ENCODE measurements at places on chromosomes 5 and 9.

GRCh38 chr5:74673011-74673790, 11.8 kb upstream of the HEXB start:
- DNase-seq: peak; percentile 13

GRCh38 chr5:158921441-158922262, 178.1 kb downstream of the EBF1 start:
- no peak for DNase-seq

DNA sequence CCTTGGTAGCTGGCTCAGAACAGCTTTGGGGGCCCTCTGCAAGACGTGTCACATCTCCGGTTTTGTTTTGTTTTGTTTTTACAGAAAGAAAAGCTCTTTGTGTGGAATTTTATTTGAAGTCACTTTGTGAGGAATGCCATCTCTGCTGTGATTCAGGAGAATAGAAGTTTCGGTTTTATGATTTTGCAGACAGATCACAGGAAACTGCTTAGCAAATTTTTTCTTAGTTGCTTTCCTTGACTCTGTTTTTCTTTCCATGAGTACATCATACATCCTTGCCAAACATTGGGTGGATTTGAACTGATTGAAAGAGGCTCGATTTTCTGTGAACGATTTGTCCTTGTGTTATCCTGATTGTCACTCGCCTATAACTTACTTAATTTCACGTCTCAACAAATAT, 5.1 kb downstream of the SEMA5A start:
- DNase-seq: no peak

DNA sequence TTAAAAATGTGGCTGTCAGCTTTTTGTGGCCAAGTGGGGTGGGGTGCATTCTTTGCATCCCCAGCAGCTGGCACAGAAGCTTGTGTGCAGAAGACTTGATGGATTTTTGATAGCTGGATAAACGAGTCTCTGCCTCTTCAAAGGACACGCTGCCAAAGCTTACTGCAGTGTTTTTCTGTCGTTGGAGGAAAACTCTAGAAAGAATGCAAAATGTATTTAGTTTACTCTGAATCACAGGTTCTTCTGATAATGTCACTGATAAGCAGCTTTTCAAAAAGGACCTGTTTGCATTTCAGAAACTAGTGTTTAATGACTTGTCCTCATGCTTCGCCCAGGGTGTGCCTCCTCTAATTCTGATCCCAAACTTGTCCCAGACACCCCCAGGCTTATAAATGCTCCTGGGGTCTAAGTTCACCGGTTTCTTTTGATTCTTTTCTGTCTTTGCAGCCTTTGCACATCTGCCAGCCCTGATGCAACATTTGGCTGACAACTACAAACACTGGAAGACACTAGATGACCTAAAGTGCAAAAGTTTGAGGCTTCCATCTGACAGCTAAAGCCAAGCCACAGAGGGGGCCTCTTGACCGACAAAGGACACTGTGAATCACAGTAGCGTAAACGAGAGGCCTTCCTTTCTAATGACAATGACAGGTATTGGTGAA, 66.0 kb downstream of the WDR41 start:
- no peak for DNase-seq

- DNase-seq: no peak
Measured at GRCh38 chr9:82127465-82127864, 138.9 kb downstream of the SPATA31D1 start.

- peak; percentile 47 for DNase-seq
Measured at GRCh38 chr5:124948062-124948753, 201.8 kb upstream of the ZNF608 start.

DNA sequence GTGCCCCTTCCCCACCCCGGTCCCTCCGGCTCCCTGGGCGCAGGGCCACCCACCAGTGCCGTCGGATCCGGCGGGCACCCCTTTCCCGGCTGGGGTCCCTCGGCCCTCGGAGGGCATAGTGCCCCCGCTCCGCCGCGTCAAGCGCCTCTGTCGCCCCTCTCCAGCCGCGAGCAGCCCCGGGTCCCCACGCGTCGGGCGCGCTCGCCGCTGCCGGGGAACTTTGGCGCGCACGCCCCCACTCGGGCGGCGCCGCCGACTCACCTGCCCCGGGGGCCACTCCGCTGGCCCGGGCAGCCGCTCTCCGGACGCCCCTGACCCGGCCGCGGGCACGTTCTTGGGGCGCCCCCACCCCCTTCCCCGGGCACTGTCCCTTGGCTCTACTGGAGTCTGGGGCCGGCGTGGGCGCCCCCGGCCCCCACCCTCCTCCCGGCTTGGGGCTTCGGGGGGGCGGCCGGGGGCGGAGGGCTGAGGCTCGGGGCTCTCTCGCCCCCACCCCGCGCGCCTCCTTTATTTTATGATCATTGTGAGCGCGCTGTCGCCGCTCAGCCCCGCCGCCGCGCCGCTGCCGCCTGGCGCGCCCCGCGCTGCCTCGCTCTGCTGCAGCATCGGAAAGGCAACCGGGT, 1.1 kb upstream of the FAM78A start:
- DNase-seq: peak; percentile 15

DNA sequence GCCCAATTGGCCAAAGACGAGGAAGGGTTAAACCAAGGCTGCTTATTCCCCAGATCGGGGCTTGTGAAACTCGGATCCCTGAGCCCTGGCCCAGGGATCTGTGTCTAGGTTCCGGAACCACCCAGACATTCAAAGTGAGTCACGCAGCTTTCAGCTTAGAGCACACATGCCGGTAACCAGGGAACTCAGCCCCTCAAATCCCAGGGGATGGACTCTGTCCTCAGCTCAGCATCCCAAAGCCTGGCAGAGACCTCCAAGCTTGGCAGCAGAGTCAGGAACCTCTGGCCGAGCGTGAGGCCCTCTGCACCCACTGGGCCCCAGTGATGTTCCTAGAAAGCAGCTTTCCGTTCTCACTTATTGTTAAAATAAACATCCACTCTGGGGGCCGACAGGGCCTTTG, 5.1 kb downstream of the PNPLA7 start:
- DNase-seq: no peak

GRCh38 chr5:142782976-142783530, 12.9 kb downstream of the ARHGAP26 start:
- no peak for DNase-seq

GRCh38 chr5:66669086-66669861, 73.1 kb downstream of the MAST4 start:
- DNase-seq: no peak

- no peak for DNase-seq
Measured at GRCh38 chr5:125450771-125451170, 704.3 kb upstream of the ZNF608 start.

GRCh38 chr5:172945151-172945550, 14.1 kb upstream of the RPL26L1 start:
- no peak for DNase-seq

GRCh38 chr5:129748913-129749880, 1.3 kb downstream of the MINAR2 start:
- no peak for DNase-seq

DNA sequence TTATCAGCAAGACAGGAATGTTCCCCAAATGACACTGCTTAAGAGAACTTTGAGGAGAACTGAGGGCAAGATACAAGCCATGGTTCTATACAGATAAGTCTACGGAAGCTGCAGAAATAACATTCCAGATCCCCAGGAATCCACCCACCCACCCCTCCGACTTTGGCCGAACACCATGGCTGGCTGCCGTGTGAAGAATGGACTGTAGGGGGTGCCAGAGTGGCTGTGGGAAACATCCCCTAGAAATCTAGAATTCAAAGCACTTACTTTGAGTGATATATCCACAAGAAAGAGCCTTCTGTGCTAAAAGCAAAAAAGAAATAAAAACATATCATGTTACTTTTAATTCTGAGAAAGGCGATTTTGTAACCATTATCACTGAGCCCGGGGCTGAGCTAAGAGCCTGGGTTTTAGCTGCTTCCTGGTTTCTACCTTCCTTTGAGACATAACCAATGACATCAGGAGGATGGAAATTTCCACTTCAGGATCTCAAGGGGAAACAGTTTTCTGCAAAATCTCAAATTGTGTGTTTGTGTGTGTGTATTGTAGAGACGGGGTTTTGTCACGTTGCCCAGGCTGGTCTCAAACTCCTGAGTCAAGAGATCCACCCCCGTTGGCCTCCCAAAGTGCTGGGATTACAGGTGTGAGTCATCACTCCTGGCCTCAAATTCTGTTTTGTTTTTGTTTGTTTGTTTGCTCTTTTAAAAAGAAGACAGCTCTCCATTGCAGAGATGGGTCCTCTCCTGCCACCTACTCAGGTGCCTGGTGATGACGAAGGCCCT, 36.4 kb downstream of the GGTA1 start:
- DNase-seq: no peak

DNA sequence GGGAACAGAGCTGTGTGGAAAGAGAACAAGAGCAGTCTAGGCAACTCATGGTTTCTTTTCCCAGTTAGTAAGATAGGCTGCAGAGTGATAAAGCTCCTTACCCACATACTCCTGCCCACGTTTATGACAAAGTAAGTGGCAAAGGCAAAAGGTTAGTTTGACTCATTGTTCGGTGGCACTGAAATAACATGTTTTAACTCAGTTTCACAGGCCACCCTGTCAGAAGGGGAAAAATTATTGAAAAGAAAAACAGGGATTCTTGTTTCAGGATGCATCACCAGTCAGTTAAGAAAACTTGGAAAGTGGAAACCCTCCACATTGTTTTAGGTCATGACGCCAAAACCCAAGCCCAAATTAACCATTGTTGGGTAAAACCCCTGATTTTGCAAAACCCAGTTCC, 22.3 kb upstream of the DAB2 start:
- no peak for DNase-seq

DNA sequence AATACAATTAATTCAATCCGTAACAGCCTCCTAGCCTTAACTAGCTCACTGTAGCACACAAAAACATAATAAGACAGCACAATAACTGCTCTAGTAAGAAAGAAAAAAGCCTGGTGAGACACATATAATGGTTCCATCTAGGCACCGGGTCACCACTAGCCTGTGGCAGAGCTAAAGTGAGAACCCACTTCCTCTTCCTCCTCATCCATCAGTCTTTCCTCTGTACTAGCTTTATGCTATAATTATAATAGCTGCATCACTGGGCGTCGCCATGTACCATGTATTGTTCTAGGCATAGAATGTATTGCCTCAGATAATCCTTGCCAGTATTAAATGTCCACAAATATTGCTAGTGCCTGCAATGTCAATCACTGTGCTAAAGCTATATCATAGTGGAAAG, 23.1 kb downstream of the ADRB2 start:
- DNase-seq: no peak

DNA sequence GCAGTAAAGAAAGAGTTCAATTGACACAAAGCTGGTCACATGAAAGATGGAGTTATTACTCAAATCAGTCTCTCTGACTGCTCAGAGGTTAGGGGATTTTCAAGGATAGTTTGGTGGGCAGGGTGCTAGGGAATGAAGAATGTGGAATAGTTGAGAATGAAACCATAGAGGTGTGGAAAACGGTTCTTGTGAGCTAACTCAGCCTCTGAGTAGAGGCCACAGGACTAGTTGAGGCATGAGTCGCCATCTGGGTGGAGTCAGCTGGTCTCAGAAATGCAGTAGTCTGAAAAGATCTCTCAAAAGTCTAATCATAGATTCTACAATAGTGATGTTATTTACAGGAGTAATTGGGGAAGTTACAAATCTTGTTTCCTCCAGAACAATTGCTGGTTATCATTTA, 178.9 kb upstream of the SPEF2 start:
- DNase-seq: no peak

- no peak for DNase-seq
Measured at GRCh38 chr5:60651872-60652620, 47.9 kb downstream of the DEPDC1B start.

- peak; percentile 80 for DNase-seq
Measured at GRCh38 chr9:73199886-73200285, 48.2 kb downstream of the ANXA1 start.

- DNase-seq: no peak
Measured at GRCh38 chr5:38648703-38649291, 92.4 kb upstream of the LIFR start.

DNA sequence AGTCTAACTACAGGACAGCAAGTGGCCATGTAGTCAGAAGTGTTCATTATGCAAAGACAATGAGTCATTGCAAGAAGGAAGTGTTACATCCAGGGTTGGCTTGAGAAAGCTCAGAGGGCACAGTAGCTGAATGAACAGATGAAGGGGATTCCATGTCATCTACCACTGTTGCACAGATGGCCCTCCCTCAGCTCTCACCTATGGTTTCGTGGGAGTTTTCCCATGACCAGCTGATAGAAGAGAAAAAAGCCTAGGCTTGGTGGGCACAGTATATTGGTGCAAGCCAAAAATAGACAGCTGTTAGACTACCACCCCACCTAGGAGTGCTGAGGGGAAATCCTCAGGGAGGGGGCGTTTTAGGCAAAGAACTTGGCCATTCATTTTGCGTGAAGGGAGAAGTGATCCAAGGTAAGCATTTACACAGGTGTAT, 217.0 kb downstream of the DMRT2 start:
- no peak for DNase-seq

DNA sequence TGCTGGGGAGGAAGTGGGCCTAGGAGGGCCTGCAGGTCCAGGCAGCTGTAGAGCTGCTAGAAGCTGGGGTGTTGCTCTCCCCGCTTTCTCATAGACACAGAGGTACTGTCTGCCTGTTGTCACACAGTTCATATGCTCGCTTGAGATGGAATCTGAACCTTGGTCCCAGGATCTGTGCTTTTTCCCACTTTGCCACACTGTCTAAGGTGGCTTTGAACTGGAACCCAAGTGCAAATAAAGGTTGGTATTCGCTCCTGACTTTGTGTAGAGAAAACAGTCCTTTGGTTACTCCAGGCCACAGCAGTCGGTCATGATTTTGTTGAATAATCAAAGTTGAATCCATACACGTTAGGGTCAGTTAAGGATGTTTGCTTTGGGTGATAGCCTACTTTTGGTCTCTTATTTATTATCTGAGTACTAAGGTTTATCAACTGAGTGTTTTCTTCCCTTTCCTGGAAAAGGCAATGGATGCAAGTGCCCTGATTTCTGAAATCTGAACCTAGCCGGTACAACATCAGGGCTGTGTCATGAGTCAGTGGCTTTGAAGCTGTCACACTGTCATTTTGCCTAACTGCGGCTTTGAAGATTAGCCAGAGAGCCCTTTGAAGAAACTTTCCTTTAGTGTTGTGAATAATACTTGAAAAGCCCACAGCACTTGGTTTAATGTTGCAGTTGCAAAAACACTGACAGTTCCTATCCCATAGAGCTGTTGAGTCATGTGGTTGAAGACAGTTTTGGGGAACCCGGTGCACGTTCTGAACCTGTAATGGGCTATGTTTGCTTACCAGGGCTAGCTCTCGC, 41.3 kb downstream of the HABP4 start:
- no peak for DNase-seq

GRCh38 chr9:80231318-80232236, 659.8 kb downstream of the TLE4 start:
- DNase-seq: no peak

GRCh38 chr9:110146373-110146772, 61.6 kb downstream of the C9orf152 start:
- no peak for DNase-seq

All from NCI-H2081 (cell line).